ENCODE measurements at places on chromosomes 13 and 19.

DNA sequence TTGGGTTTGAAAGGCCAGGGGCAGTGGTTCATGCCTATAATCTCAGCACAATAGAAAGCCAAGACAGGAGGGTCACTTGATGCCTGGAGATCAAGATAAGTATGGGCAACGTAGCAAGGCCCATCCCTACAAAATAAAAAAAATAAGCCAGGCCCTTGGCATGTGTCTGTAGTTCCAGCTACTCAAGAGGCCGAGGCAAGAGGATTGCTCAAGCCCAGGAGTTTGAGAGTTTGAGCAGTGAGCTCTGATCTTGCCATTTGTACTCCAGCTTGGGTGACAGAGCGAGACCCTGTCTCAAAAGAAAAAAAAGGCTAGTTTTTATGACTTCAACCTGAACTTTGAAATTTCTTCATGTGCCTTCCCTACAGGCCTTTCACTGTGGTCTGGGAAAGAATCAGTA is 5.2 kb upstream of the ZNF480 start:
- DNase-seq = no peak

DNA sequence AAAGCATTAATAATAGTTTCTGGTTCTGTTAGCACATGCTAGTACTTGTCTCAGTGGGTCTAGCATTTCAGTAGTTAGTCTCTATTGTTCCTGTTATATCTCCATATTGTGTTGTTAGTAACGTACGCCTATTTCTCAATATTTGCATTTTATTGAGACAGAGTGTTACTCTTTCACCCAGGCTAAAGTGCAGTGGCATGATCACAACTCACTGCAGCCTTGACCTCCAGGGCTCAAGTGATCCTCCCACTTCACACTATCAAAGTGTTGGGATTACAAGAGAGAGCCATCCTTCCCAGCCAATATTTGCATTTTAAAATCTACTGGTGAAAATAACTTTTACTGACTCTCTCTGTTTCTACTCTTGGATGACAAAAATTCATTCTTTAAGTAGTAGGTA is 154.6 kb upstream of the PRR20A start:
- no peak for DNase-seq

DNA sequence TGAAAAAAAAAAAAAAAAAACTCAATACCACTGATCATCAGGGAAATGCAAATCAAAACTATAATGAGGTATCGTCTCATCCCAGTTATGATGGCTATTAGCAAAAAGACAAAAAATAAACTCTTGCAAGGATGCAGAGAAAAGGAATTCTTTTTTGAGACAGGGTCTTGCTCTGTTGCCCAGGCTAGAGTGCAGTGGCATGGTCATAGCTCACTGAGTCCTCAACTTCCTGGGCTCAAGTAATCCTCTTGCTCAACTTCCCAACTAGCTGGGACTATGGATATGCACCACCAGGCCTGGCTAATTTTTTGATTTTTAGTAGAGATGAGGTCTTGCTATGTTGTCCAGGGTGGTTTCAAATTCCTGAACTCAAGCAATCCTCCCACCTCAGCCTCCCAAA is 59.5 kb downstream of the MICU2 start:
- DNase-seq = no peak

DNA sequence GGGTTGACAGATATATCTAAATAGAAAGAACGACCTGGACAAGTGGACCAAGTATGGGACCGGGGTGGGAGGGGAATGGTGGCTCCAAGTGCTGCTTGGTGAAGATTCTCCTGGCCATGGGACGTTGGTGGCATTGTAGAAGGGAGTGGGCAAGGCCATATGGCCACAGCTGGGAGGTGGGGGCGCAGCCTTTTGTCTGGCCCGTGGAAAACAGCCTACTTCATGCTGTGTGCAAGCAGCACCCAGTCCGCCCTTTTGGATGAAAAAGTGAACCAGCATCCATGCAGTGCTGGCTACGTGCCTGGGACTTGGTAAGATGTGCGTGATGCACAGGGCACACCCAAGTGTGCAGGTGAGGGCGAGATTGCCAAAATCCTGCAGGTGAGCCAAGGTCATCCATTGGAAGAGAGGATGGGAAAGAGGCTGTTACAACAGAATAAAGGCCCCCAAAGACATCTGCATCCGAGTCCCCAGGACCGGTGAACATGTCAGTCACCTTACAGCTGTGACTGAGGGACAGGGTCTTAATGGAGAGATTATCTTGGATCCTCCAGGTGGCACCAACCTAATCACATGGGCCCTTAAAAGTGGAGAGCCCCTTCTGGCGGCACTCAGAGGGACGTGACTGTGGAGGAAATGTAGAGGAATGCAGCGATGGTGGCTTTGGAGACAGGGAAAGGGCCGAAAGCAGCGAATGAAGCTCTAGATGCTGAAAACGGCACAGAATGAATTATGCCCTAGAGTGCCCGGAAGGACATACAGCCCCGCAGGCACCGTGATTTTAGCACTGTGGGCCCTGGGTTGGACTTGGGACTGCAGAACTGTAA is 40.8 kb downstream of the TEX29 start:
- no peak for DNase-seq

DNA sequence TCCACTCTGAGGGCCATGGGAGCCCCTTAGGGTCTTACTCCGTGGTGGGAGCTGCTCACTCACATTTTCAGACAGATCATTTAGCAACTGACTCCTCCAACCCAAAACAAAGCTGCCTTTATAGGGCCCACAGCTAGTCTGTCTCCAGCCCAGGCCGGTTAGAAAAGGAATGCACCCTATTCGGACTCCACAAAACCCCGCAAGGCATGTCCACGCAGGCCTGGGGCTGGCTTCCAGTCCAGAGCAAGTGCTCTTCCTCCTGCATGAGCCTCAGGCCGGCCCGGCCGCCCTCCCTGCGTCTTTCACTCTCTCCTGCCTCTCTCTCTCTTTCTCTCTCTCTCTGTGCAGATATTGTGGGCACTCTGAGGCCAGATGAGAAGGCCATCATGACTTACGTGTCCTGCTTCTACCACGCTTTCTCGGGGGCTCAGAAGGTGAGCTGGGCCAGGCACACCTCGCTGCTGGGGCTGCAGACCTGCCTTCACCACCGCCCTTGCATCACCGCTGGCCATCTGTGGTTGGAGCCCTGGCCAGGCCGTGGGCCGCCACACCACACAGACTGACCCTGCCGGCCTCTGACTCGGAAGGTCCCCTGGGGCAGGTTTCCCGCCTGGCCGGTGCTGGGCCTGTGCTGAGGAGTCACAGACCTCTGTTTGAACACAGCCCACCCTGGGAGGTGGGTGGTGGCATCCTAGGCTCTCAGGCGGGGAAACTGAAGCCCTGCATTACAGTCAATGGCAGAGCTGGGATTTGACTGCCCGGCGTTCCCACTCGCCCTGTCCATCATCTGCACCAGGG is 33.1 kb downstream of the CAPN12 start:
- DNase-seq = no peak

GRCh38 chr19:57888107-57888559 is 704 bp downstream of the ZNF814 start:
- no peak for DNase-seq

- DNase-seq = no peak
Observed at GRCh38 chr13:99926014-99926731, 45.4 kb downstream of the ZIC5 start.

DNA sequence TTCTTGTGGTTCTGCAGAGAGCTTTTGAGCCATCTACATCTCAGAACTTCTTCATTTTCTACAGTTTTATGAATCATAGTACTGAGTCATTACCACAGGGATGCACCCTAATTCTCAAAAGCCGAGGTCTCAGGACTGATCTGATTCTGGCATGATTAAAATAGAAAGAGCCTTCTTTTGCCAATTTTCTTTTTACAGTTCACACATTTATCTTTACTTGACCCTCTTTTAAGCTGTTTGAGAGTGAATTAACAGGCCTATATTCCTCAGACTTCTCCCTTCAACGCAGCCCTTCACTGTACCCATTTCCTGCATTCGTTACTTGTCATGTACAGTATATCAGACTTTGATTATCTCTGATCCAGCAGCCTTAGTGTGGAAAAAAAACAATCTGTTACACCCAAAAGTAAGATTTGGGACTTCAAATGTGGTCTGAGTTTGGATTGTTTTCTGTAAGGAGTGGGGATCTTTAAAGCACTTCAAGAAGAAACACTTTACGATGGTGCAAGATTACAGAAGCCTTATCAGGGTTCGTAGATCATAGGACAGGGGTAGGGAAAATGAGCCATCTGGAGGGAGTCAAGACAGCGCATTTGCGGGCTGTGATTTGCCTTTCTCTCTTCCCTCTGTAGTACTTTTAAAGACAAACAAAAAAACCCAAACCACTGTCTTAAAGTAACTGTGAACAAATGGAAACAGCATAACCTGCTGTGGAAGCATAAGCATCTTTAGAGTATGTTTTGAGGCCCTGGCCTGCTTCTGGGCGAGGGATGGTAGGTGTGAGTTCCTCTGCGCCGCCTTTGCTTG is 15.3 kb upstream of the GPR183 start:
- DNase-seq = peak; percentile 93

DNA sequence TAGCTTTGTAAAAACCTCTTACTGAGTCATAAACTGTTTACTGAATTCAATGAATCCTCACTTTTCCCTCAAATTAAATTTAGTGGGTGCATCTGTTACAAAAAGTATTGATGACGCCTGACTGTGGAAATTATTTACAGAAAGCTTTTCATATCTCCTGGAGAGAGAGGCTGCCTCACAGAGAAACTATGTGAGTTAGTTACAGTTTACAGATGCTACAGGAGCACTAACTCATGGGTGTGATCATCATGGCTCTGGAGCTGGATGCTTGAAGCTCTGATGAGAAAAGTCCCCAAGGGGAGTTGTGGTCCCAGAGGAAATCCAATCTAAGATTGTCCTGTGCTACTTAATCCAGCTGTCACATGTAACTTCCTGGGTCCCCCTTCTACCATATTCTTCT is 590.8 kb downstream of the LMO7 start:
- no peak for DNase-seq

DNA sequence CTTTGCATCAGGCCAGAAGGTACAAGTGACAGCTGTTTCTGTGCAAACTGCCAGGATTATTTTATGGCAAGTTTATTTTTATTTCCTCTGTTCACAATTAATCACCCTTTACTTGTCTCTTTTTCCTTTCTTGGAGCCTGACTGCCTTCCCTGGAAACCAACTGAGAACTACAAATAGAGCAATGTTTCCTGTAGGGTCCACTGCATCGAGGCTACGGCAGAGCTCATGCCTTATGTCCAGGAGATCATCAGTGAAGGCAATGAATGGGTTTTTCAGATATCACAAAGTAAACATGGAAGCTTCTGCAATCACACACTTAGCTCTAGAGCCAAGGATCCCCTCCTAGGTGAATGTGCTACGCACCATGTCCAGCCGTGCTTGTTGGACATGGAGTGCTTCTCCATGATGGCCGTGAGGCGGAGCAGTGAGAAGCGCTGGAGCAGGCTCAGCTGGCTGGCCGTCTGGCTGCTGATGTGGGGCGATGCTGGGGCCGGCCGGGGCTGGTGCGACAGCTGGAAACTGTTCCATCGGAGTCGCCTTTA is 110.9 kb downstream of the KL start:
- DNase-seq = no peak

DNA sequence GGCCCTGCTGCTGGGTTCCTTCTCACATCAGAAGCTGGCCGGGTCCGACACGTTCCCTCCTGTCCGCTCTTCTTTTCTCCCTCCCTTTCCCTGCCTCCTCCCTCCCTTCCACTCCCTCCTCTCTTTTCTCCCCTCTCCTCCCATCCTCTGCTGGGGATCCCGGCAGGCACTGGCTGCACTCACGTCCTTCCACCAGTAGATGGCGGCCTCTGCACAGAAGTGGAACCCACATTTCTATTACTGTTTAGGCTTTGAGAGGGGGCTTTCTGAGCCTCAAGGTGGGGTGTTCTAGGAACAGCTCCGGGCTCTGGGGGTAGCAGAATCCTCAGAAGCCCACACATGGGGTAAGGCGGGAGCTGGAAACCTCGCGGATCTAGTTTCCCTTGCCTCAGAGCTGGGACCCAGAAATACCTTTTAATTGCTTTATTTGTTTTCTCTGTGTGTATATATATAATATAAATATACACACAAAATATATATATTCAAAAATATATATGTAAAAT is 294.2 kb downstream of the ZNF536 start:
- DNase-seq = peak; percentile 48

GRCh38 chr19:30626626-30626966 is 254.4 kb downstream of the ZNF536 start:
- no peak for DNase-seq

- DNase-seq = no peak
Observed at GRCh38 chr19:13983213-13983889, 22.8 kb downstream of the RFX1 start.

- no peak for DNase-seq
Observed at GRCh38 chr13:58463841-58464240, 832.3 kb downstream of the PCDH17 start.

- no peak for DNase-seq
Observed at GRCh38 chr13:106772006-106772601, 204.2 kb upstream of the ARGLU1 start.

- DNase-seq = no peak
Observed at GRCh38 chr19:51479531-51480331, 1.4 kb downstream of the CEACAM18 start.

DNA sequence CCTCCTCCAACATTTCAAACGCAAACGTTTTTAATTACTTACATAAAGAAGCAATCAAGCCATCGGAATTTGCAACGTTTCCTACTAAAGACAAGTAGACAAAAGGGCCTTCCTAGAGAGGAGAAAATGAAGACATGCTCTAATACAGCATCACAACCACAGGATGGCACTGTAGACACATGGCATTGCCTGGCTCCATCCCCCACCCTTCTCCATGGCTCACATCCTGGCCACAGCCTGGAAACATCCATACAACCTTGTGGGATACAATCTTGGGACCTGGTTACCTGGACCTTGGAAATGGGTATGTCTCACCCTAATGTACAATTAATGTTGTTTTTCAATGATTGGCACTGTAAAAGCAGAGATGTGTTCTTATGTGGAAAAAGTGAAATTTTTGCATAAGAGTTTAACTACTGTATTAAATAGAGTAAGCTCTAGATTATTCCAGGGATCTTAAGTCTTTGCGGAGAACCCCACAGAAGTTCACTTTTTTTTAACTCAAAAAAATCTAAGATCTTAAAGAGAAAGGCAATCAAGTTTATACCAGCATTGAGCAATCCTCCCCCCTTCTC is 21.5 kb downstream of the EBPL start:
- DNase-seq = peak; percentile 35

DNA sequence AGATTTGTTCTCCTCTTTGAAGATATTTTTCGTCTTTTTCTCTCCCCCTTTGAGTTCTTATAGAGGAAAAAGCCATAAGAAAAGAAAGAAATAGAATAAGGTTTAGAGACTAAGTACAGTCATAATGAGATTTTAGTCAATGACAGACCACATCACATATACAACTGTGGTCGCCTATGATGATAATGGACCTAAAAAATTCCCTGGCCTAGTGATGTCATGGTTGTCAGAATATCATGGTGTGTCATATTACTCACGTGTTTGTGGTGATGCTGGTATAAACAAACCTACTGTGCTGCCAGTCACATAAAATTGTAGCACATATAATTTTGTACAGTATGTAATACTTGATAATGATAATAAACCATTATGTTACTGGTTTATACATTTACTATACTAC is 1096.1 kb downstream of the OLFM4 start:
- DNase-seq = no peak

DNA sequence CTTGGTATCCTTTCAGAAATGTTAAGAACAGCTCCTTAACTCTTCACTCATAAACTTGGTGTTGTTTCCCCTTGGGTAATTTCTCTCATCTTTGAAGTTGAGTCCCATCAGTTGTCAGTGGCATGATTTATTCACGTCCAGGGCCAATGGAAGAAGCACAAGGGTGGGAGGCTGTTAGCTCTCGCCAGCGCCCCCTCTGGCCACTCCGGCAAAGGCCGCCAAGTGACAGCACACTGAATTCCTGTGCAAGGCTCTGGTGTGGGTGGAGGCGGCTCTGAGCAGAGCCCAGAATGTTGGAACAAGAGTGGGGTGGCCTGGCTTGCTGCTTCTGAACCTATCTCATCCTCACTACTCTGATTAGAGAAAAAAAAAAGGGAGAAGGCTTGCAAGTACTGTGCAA is 13.1 kb upstream of the MEDAG start:
- DNase-seq = peak; percentile 11

Data from activated CD4-positive, alpha-beta T cell treated with anti-CD3 and anti-CD28 coated beads, Interleukin-10, Interleukin-2, amounts not matched to agents 100 ng/mL and 50 ng/mL, durations not matched to agents 16 hours and 8 hours (primary cell).